ENCODE measurements at places on chromosomes 2 and 18. TPM values are rescaled to one million over a fixed set of nuclear protein-coding genes. Genes with fewer than 3 reads are reported as not detected.

SNED1 gene
- 9.7 TPM for total RNA-seq

AGPS gene
- 29.6 TPM for total RNA-seq

EFEMP1 gene
- 68.7 TPM for total RNA-seq

SERPINE2 gene
- 32.9 TPM for total RNA-seq

ATG9A gene
- 24.7 TPM for total RNA-seq

GRCh38 chr2:81661081-81661480 lies 1356.5 kb upstream of the LRRTM1 start:
- DNase-seq, result no peak

DNA sequence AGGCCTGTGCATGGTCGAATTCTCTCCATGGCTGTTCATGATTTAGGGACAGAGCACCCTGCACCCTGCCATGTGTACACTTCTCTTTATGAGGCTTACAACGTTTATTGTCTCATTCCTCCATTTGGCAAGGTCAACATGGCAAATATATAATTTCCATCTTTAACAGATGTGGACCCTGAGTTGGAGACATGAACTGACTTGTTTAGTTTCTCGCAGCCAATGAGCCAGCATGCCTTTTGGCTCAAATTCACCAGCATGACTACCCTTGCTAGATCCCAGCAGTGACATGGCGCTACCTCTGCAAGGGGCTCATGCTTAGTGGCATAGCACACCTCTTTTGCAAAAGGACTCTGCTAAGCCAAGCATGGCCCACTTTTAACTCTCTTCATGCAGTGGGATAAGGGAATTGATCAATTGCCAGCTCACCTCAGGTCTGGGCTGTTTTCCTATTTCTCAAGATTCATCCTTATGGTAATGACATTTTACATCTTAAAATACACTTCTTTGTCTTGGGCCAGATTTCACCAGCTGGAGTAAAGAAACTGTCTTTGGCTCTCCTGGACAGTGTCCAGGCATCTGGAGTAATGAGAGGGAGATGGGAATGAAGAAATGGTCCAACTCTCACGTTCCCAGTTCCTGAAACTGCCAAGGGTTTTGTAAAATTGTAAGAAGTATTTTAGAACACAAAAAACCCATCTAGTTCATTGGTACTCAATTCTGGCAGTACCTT lies 159.5 kb downstream of the SETBP1 start:
- DNase-seq, result no peak

- DNase-seq, result no peak
Observed at GRCh38 chr2:12326449-12327190, 390.1 kb upstream of the TRIB2 start.

GRCh38 chr2:23506531-23507266 lies 121.7 kb downstream of the KLHL29 start:
- no peak for DNase-seq

- no peak for DNase-seq
Observed at GRCh38 chr2:10647886-10648605, 41.7 kb downstream of the NOL10 start.

GRCh38 chr2:64111426-64111825 lies 32.8 kb downstream of the PELI1 start:
- DNase-seq, result no peak

GRCh38 chr2:12809526-12809925 lies 92.8 kb downstream of the TRIB2 start:
- no peak for DNase-seq

DNA sequence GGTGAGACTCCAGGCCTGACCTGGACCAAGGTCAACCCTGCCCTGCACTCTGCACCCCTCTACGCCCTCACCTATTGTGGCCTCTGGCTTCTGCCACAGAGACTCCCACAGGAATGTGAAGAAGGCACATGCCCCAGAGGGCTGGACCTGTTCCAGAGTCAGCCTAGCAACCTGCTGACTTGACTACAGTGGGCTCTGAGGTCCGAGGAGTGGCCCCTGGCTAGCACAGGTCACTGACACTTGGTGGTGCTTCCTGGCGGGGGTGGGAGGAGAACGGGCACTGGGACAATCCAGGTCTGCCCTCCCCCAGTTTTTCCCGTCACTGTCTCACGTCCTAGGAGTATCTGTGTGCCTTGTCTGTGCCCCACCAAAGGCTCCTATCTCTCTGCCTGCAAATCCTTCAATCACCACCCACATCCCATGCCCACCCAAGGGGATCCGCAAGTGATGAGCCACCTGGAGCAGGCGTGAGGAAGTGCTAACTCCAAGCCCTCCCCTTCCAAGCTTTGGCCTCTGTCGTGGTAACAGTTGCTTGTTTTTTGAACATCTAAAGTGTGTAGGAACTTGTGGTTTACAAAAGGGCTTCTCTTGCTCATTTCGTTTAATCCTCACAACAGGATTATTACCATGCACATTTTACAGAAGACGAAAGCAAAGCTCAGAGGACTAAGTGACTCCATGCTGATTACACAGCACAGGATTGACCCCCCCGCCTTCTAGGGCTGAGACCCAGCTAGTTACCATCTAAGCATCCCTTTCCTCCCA lies 86.2 kb downstream of the MCFD2 start:
- no peak for DNase-seq

DNA sequence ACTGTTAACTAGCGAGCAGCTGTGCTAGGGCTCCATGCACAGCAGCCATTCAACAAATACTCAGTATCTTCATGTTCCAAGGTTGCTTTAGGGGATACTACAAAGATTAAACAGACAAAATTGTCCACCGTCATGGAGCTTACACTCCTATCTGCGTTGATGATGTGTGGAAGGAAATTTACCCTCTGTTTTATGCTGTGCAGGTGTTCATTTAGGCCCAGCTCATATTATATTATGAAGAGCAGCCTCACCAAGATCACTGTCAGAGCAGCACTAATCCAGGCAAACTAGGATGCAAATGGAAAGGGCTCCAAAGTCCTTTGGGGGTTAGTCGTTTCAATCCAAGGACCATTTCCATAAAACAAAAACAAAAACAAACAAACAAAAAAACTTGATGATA lies 13.4 kb upstream of the WIPF1 start:
- no peak for DNase-seq

Measured in skin of body (tissue), 3 donors.